Thymus (tissue), 14 donors: ENCODE measurements at places on chromosomes 4 and X. TPM values are rescaled to one million over a fixed set of nuclear protein-coding genes. Genes with fewer than 3 reads are reported as not detected.

The MAGEA1 gene
- not detected for total RNA-seq

- no peak for DNase-seq
- no peak overlapping the region for H3K4me3 ChIP-seq
- no peaks in the 10 kb centered on the region for H3K36me3 ChIP-seq
- H3K4me1 ChIP-seq = no peaks in the 10 kb centered on the region
Measured at GRCh38 chr4:105186701-105187161, 40.1 kb downstream of the TET2 start.

The XAGE1A gene
- not detected for total RNA-seq

DNA sequence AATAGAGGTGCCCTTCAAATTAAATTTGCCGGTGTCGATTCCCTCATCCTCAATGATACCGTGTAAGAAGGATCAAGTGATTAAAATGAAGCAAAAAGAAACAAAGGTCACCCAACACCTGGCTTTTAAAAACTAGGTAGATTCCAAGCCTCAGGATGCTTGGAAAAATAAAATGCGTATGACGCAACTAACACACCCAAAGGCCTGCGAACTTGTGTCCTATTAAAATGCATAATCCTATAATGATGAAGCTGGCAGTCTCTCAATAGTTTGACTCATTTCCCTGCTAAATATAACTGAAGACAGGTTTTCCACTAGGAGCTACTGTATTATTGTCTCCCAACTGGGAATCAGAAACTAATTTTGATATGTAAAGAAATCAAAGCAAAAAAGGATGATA, 263.2 kb downstream of the DHX15 start:
- H3K27ac ChIP-seq = no peak overlapping the region
- no peak overlapping the region for H3K4me3 ChIP-seq
- no peaks in the 10 kb centered on the region for H3K4me1 ChIP-seq
- H3K36me3 ChIP-seq = no peaks in the 10 kb centered on the region
- H3K27me3 ChIP-seq = no peaks in the 10 kb centered on the region
- no peak for DNase-seq

GRCh38 chr4:145346081-145346480, 135.6 kb upstream of the SMAD1 start:
- H3K27ac ChIP-seq = no peak overlapping the region
- no peaks in the 10 kb centered on the region for H3K27me3 ChIP-seq
- H3K36me3 ChIP-seq = no peaks in the 10 kb centered on the region
- H3K4me1 ChIP-seq = no peaks in the 10 kb centered on the region
- no peak overlapping the region for H3K4me3 ChIP-seq
